Effector memory CD4-positive, alpha-beta T cell (primary cell): ENCODE measurements at places on chromosomes 2 and 18.

DNA sequence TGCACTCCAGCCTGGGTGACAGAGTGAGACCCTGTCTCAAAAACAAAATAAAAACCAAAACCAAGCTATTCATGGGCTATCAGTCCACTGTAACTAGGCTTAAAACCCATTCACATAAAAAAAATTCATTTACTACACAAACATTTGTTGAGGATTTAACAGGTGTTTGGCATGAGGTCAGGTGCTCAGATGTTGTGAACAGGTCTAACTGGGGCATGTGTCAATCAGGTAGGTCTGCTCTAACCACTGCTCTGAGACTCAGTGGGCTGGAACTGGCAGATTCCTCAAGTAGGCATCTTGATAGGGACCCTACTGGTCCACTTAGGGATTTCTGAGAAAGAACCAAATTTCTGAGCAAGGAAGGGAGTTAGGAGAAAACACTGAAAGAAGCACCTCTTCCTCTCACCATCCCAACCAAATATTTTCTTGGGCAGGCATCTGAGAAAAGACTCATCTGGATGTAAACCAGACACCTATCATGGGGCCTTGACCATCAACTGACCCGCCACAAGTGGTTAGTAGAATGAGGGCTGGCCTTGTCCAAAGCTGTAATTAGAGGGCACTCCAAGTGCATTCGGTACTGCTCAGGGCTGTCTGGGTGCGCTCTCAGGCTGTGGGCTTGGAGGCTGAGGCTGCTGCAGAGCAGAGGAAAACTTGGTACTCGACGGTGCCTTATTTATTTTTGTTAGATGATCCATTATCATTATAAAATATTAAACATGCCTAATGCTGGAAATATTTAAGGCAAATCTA, 33.9 kb downstream of the WIPF1 start:
- no peak for DNase-seq
- no peaks in the 10 kb centered on the region for H3K4me1 ChIP-seq
- H3K27ac ChIP-seq = no peak overlapping the region
- H3K4me3 ChIP-seq = no peak overlapping the region
- H3K27me3 ChIP-seq = no peaks in the 10 kb centered on the region

DNA sequence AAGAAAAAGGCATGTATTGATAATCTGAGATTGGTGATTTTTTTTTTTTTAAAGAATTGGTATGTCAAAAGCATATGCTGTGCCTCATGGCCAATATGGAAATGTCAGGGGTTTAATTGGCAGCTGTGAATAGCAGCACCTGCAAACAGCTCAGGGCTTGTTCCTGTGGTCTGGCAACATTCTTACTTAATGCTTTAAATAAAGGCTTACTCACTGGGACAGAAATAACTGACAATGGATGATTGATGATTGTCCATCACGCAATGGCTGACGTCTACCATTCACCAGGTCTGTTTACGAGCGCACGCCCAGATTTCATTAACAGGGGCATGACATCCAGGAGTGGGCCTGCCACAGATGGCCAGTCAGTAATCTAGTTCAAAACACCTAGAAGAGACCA, 66.7 kb downstream of the ETAA1 start:
- H3K4me3 ChIP-seq = no peak overlapping the region
- no peaks in the 10 kb centered on the region for H3K27me3 ChIP-seq
- H3K4me1 ChIP-seq = no peaks in the 10 kb centered on the region
- no peak overlapping the region for H3K27ac ChIP-seq

- no peak overlapping the region for H3K27ac ChIP-seq
- no peaks in the 10 kb centered on the region for H3K27me3 ChIP-seq
- peak; percentile 56 for DNase-seq
- no peaks in the 10 kb centered on the region for H3K36me3 ChIP-seq
These were observed 91.0 kb downstream of the PLB1 start for GRCh38 chr2:28586867-28587266.

GRCh38 chr2:67457699-67458098, 60.6 kb downstream of the ETAA1 start:
- no peak for DNase-seq
- H3K27me3 ChIP-seq = no peaks in the 10 kb centered on the region
- H3K4me1 ChIP-seq = no peaks in the 10 kb centered on the region
- H3K4me3 ChIP-seq = no peak overlapping the region
- H3K36me3 ChIP-seq = no peaks in the 10 kb centered on the region

DNA sequence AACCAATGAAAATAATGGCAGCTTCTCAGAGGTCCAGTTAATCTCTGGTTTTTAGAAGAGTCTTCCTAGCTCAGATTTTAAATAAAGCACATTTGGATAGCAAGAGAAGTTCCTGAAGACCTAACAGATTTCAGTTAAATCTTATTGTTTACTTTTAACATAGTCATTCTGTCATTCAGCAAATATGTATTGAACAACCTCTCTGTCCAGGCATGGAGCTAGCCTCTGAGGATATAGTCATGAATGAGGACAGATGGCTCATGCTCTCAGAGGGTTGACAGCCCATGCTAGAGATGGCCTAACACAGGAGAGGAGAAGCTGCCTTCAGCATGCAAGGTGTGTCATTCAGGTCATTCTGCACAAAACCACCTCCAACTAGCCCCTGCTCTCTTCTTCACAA, 6.2 kb downstream of the CCBE1 start:
- no peaks in the 10 kb centered on the region for H3K4me1 ChIP-seq
- DNase-seq = no peak
- H3K36me3 ChIP-seq = no peaks in the 10 kb centered on the region
- peaks cover 1% of the 10 kb centered on the region for H3K27me3 ChIP-seq
- H3K27ac ChIP-seq = no peak overlapping the region

DNA sequence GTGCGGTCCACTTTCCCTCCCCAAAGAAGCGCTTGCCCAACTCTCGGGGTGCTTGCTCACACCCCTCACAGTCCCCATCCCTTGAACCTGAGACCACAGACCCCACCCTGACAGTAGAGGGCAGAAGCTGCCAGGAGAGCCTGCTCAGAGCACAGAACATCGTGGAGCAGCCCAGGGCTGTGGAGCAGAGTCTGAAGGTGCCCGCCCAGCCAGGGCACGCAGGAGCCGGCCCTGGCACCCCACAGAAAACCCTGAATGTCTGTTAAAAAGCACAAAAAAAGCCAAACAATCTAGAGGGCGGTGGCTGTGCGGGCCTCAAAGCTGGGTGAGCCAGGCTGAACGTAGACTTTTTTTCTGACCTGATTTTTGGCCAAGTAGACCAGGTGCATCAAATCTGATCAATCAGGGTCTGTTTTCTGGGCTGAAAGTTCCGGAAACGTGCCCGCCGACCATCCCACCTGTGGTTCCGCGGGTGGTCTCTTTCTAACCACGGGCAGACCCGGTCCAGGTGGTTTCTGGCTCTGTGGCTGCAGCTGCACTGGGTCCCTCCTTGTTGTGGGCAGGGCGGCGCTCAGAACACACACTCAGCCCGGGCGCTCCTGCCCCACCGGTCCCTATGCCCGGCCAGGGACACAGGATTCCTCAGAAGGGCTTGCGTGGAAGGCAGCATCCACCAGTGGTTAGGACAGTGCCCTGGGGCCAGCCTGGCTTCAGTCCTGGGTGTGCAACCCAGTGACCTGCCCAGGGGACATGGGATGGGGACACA, 66.3 kb downstream of the SLC66A2 start:
- no peak overlapping the region for H3K4me3 ChIP-seq
- no peak for DNase-seq
